Activated naive CD4-positive, alpha-beta T cell (primary cell): ENCODE measurements at places on chromosomes 6 and 20.

- DNase-seq: no peak
These were observed 203.1 kb downstream of the TSHZ2 start for GRCh38 chr20:53175135-53175780.

GRCh38 chr6:88890860-88891845, 72.3 kb downstream of the RNGTT start:
- DNase-seq: no peak

DNA sequence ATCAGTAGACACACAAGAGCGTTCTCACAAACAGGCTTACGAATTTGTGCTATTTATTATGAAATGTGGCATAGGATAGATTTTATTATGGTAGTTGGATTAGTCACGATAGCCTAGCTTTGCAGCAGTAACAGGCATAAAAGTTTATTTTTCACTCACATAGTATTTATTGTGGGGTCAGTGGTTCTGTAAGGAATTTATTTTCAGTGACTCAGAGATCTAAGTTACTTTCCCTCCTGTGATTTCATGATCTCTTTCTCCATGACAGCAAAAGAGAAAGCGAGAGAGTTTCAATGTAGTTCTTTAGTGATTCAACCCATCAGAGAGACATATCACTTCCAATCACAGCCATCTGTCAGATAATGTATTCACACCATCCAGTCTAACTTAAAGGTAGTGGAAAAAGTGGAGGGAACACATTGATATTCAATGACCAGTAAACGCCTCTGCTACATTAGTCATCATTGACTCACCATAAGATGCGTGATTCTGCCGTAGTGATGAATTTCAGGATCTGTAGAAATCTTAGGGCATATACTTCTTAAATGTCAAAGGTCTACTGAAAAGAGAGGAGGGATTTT, 605.5 kb downstream of the HDGFL1 start:
- DNase-seq: no peak

GRCh38 chr6:14597090-14597489, 479.5 kb downstream of the CD83 start:
- no peak for DNase-seq

DNA sequence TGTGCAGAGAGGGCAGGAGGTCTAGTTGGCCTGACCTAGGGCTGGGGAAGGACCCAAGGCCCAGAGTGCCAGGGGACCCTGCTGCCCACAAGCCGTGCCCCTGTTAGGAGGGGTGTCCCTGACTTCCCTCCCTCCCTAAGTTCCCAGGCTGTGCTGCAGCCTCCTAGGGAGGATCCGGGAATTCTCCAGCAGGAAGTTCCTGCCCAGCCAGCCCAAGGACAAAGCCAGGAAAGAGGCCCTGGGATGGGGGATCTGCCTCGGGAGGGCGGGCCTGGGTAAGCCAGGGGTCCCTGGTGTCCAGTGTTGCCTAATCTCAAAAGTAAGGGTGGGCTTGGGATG, 9.3 kb upstream of the BAK1 start:
- DNase-seq: no peak

DNA sequence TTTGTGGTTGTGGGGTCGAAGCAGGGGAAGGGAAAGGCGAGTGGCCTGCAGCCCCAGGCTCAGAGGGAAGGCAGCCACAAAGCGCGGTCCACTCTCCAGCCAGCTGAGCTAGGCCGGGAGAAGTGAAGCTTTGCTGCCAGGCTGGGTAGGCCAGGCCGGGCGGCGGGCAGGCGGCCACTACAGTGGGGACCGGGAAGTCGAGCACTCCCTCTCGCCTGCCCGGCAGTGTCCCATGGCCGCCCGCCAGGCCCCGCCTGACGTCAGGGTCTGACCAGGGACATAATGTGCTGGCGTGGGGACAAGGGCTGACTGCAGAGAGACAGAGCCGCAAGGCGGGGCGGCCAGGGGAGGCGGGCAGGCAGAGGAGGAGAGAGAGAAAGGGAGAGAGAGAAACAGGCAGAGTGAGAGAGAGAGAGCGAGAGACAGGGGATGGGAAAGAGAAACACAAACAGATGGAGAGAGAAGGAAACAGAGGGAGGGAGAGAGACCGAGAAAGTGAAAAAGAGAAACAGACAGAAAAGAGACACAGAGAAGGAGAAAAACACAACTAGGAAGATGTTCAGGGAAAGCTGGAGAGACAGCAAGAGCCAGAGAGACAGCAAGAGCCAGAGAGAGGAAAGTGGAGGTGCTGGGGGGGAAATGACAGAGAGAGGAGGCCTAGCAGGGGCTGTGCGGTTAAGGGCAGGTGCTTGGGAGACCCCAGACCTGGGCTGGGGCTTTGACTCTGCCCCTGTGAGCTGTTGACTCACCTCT, 94.5 kb upstream of the PTPN1 start:
- DNase-seq: no peak

- no peak for DNase-seq
These were observed 639 bp upstream of the RCAN2 start for GRCh38 chr6:46491628-46492547.

DNA sequence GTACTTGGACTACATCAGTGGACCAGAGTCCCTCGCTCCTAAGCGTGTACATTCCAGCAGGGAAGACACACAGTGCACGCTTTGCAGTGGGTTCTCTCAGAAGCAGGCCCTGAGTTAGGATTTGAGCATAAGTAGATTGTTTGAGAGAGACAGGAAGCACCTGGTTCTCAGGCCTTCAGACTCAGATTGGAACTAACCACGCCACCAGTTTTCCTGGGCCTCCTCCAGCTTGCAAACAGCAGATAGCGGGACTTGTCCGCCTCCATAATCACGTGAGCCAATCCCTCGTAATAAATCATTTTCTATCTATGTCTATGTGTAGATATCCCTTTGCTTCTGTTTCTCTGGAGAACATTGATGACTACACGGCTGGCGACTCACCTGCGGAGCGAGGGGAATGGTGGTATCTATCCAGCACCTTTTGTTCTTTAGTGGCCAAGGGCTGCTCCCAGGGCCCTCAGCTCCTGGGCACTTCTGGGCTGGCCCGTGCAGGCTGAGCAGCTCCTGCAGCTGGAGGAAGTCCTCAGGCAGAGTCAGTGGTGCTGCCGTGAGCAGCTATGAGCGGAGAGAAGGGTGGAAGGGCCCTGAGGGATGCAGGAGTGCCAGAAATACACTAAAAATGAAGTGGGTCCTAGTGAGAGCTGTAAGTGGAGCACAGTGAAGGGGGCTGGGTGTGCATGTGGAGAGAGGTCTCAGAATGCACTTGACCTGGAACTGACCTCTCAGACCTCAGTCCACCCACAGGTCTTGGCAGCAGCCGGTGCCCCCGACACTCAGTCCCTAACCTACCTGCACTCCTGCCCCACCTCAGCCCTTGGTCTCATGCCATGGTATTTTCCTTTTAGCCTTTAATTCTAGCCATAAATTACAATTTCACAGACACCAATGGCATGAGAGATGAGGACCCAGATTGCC, 76.9 kb downstream of the STK35 start:
- no peak for DNase-seq

DNA sequence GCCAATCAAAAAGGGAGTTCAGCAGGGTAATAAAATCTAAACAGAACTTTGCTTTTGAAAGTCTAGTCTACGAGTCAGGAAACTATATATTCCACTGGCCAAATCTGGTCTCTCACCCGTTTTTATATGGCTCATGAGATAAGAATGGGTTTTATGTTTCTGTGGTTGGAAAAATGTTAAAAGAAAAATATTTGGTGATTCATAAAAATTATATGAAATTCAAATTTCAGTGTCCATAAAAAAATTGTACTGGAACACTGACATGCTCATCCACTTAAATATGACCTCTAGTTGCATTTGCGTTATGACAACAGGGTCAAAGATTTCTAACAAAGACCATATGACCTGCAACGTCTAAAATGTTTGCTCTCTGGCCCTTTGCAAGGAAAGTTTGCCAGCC, 22.3 kb upstream of the LAMP5 start:
- DNase-seq: no peak

- DNase-seq: no peak
These were observed 3.8 kb downstream of the SEC23B start for GRCh38 chr20:18511571-18511970.

GRCh38 chr6:53446151-53446550, 97.4 kb upstream of the ELOVL5 start:
- DNase-seq: no peak

GRCh38 chr6:111618407-111618806, 12.7 kb upstream of the TRAF3IP2 start:
- no peak for DNase-seq

DNA sequence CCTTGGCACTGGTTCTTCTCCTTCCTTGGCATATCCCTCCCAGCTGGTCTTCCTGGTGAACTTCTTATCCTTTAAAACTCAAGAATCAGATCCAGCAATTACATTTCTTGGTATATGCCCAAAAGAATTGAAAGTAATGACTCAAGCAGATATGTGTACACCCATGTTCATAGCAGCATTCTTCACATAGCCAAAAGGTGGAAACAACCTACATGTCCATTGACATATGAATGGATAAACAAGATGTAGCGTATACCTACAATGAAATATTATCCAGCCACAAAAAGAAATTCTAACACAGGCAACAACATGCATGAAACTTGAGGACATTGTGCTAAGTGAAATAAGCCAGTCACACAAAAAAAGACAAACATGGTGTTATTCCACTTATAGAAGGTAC, 103.7 kb upstream of the NT5E start:
- no peak for DNase-seq

GRCh38 chr6:36958775-36959554, 4.4 kb downstream of the PI16 start:
- DNase-seq: no peak

GRCh38 chr20:22796469-22797077, 212.2 kb upstream of the FOXA2 start:
- DNase-seq: no peak

DNA sequence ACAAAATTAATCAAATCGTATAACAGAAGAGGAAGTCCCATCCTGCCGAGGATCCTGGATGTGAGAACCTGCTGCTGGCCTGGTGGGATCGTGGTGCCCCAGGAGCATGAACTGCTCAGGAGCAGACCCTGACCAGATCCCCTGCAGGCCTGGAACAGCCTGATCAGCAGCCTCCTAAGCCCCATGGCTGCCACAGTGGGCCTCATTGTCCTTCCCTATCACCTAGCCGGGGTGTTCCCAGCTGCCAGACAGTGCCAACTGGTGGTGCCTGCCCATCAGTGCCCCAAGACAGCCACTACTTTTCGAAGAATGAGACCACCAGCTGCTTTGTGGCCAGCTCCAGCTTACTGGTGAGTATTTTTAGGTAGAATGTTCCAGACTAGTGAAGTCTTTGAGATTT, 19.6 kb upstream of the MAS1L start:
- no peak for DNase-seq

DNA sequence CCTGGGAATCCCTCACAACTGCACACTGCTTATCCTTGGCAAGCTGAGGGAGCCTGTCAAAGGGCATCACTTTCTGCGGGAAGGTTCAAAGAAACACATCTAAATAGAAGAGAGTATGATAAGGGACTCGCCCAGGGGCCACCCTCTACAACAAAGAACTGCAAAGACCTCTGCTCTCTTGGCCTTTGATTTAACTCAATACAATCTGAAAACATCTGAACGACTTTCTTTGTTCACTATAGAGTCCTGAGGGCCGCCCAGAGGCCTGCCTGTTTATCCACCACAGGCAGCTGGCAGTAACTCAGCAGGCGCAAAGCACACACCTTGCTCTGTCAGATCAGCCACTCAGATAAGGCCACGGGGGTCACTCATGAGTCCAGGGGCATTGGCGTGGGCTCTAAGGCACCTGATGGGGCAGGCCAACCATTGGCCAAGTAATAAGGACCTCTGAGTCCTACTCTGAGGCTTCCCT, 139.3 kb downstream of the UNC5CL start:
- no peak for DNase-seq

GRCh38 chr6:116175344-116175743, 49.4 kb upstream of the COL10A1 start:
- DNase-seq: no peak

- DNase-seq: no peak
These were observed 19.1 kb upstream of the PCMTD2 start for GRCh38 chr20:64236137-64237088.

- DNase-seq: no peak
These were observed 6.1 kb downstream of the SLC32A1 start for GRCh38 chr20:38730167-38730988.

DNA sequence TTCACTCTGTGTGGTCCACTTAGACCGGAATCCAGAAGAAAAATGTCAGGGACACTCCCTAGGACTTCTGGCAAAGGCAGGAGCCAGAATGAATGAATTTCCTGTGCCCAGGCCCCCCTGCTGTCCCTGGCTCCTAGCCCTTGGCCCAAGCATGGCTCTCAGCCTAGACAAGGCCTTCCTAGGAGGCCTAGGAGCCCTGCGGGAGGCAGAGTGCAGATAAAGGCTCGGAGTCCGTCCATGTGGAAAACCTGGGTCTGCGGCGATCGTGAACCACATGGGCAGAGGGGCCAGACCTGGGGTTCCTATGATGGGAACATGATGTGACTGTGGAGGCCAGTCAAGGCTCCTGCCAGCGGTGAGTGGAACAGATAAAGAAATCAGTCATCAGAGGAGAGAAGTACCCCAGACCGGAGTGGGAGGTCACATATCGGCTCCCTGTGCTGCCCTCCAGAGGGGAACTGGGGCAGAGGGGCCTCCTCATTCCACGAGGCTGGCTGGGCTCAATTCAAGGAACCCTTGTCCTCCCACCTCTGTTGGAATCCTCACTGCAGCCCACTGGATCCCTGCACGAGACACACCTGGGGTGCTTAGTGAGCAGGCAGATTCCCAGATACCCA, 5.9 kb upstream of the VSTM2L start:
- no peak for DNase-seq

GRCh38 chr20:677957-678356, 2.4 kb upstream of the SCRT2 start:
- DNase-seq: no peak

GRCh38 chr20:56200456-56200855, 48.1 kb upstream of the MC3R start:
- no peak for DNase-seq

GRCh38 chr6:13277231-13277630, 51.1 kb downstream of the TBC1D7 start:
- DNase-seq: no peak

DNA sequence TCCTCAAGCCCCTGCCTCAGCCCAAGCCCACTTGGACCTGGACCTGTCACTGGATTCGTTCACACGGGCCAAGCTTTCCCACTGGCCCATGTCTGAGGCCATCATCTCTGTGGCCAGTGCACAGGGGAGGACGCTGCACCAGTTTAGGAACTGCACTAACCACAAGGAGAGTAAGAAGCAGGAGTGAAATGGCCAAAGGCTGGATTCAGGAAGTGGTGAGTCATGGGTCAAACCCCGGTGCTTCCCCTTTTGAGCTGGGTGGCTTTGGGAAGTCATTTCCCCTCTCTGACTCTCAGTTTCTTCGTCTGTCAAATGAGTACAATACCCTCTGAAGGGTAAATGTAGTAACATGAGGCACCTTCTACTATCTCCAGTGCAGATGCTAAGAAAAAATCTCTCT, 87.9 kb downstream of the CD40 start:
- DNase-seq: no peak

DNA sequence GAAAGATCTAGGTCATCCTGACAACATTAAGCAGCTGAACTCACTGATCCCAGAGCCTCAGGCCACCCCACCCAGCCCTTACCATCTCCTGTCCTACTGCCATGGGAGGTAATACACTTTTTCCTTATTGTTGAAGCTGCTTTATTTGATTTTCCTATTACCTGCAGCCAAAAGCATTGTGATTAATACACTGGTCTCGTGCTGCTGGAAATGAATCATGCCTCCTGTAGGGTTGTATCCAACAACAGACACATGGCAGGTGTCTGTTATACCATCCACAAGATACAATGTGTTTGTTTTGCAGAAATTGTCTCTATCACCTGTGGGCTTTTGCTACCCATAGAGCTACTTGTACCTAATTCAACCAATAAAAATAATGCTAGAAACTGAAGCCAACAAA, 34.2 kb downstream of the MYLIP start:
- no peak for DNase-seq

- DNase-seq: no peak
These were observed 179.8 kb upstream of the RIMS1 start for GRCh38 chr6:71706523-71706922.
